Fibroblast of gingiva (primary cell): ENCODE measurements at places on chromosomes 7 and 10.

GRCh38 chr7:30634193-30634626, 39.5 kb downstream of the GARS1 start:
- DNase-seq = no peak

DNA sequence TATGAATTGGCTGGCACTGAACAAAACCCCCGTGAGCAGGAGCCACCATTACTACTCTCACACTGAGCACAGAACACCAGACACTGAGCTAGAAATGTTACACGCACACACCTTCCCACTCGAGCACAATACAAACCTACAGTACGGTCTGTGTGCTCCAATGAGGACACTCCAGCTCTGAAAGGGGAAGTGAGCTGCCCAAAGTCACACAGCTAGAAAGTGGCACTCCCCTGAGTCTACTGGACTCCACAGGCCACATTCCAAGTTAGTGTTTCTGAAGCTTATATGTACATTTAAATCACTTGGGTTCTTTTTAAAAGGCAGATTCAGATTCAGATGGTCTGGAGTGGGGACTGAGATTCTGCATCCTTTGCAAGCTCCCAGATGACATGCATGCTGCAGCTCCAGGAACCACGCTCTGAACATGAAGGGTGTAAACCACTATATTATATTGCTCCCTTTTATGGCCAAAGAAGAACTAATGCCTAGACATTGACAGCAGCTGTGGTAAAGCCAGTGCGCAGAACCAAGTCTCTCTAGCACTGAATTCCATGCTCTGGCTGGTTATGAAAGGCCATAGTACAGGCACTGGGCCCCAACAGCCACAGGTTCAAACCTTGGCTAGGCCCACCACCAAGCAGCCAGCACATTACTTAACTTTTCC, 77.1 kb downstream of the FRMPD2 start:
- DNase-seq = no peak

- DNase-seq = no peak
Observed at GRCh38 chr10:102801496-102801895, 35.7 kb downstream of the CYP17A1 start.

GRCh38 chr10:83929399-83929798, 209.9 kb upstream of the GHITM start:
- no peak for DNase-seq

- no peak for DNase-seq
Observed at GRCh38 chr7:134942690-134943466, 43.4 kb upstream of the AGBL3 start.

DNA sequence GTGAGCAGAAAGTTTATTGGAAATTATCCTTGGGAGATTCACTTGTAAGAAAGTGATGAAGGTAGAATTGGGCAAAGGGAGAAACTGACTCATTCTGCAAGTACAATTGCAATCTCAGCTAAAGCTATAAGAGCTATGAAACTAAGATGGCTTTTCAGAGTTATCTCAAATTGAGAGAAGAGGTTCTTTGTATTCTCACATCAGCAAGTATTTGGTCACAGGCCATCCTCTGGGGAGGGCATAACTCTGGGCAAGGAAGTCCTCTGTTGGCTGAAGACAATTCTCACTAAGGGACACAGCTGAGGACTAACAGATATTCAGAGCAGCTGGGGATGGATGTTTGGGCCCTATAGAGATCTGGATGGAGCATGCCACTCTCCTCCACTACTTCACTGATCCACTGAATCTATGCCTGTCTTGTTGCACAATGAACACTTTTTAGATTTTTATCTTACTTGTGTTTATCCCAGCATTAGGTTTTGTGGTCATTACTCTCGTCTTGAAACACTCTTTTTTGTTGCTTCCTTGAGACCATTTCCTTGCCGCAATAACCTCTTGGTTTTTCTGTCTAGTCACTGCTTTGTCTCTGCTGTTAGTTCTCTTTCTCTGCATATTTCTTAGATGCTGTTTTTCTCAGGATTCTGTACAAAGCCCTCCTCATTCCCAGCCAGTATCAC, 115.1 kb downstream of the GNAI1 start:
- DNase-seq = no peak

GRCh38 chr7:28002638-28003037, 178.0 kb downstream of the JAZF1 start:
- DNase-seq = no peak

DNA sequence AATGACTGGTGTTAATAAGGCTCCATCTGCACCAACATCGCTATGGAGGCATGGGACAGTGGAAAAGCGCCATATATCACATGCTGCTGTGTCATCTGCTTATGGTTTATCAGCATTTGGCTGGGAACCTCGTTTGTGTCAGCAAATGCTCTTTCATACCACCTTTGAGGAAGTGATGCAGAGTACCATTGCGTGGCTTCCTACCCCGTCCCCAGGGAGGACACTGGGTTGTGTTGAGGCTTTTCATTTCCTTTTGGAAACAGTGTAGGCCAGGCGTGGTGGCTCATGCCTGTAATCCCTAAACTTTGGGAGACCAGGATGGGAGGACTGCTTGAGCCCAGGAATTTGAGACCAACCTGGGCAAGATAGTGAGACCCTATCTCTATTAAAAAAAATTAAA, 6.8 kb downstream of the TACR2 start:
- peak; percentile 49 for DNase-seq

DNA sequence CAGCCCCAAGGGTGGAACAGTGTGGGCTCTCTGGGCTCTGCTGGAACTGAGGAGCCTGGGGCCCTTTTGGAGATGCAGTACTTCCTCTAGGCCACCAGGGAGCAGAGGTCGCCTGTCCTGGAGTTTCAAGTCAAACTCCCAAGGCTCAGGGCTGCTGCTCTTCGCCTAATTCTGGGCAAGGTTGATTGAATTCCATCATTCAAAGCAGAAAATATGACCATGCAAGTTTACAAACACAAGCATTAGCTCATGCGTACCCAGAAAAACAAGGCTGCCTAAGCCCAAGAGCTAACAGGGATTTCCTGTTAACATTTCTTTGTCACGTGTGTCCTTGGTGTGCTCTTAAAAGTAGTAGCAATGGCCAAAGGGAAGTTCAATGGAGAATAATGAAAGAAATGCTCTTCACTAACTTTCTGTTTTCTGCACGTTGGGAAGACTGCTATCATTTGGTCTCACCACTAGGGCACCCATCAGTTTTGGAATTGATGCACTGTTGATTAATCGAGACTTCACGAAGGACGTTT, 20.1 kb downstream of the LDB3 start:
- peak; percentile 68 for DNase-seq

GRCh38 chr7:157396316-157397035, 59.7 kb downstream of the DNAJB6 start:
- DNase-seq = no peak

GRCh38 chr7:133795068-133795665, 332.0 kb upstream of the LRGUK start:
- no peak for DNase-seq

DNA sequence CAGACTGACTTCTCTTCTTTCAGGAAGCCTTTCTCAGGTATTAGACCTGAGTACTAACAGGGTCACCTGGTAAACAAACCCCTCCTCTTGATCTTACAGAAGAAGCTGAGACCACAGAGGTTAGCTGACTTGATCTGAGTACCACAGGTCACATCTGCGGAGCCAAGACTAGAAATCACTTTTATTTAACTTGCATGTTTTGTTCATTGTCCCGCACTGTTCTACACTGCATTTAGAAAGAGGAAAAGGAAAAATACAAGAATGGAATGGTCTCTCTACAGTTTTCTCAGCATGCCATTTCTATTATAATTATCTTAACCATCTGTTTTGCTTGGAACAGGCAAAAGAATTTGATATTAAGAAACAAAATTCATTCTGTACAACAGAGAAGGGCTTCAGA, 245.6 kb upstream of the ETV1 start:
- peak; percentile 2 for DNase-seq

DNA sequence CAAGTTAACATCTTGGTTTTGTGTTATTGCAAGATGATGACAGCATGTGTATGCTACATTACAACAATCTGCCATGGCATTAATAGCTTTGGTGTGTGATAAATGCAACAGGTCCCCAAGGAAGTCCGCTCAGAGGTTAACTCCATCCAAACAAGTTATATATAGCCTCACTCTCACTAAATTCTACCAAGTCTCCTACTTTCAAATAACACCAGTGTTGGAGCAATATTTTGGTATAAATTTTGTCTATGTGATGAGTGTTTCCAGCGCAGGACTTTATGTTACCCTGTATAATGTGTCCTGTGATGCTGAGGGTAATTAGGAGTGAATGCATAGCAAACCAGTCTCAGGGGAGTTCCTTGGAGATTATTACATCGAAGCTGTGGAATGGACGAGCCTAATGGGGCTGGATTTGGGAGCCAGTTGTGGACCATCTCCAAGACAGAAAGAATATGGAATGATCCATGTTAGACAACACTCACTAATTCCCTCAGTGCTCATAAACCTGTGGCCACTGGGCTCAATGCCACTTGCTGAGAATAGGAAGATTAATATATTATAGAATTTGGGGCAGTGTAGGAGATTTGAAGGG, 127.6 kb upstream of the CXCL12 start:
- DNase-seq = no peak

GRCh38 chr7:135160858-135161653, 9.5 kb downstream of the CYREN start:
- no peak for DNase-seq

- DNase-seq = peak; percentile 98
Observed at GRCh38 chr10:5945561-5946418, 31.6 kb downstream of the IL15RA start.

GRCh38 chr7:134827436-134827835, 48.0 kb downstream of the CALD1 start:
- no peak for DNase-seq

GRCh38 chr10:12041766-12042408, 722 bp downstream of the UPF2 start:
- DNase-seq = peak; percentile 12

DNA sequence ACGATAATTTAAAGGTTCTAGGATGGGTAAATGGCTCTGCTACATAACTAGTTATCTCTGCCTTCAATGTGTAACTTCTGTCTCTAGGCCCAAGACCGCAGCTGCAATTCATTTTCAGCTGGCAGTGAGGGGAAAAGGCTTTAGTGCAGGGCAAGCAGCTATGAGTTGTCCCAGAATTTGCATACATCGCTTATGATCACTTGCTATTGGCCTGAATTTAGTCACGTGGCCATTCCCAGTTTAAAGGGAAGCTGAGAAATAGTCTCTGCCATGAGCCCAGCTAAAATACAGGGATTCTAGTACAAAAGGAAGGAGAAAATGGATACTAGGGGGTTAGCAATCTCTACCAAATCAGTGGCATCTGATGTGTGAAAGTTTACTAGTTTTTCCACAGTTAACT, 145.8 kb upstream of the IMMP2L start:
- peak; percentile 41 for DNase-seq

GRCh38 chr10:60511477-60512229, 122.0 kb upstream of the ANK3 start:
- DNase-seq = no peak

DNA sequence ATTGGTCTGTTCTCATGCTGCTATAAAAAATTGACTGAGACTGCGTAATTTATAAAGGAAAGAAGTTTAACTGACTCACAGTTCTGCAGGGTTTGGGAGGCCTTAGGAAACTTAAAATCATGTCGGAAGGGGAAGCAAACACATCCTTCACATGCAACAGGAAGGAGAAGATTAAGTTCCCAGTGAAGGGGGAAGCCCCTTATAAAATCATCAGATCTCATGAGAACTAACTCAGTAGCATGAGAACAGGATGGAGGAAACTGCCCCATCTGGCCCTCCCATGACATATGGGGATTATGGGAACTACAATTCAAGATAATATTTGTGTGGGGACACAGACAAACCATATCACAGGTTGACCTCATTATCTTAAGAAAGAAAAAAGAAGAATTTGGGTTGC, 134.5 kb downstream of the PPP1R3A start:
- DNase-seq = no peak

- DNase-seq = no peak
Observed at GRCh38 chr10:118900617-118901016, 128.9 kb upstream of the NANOS1 start.

DNA sequence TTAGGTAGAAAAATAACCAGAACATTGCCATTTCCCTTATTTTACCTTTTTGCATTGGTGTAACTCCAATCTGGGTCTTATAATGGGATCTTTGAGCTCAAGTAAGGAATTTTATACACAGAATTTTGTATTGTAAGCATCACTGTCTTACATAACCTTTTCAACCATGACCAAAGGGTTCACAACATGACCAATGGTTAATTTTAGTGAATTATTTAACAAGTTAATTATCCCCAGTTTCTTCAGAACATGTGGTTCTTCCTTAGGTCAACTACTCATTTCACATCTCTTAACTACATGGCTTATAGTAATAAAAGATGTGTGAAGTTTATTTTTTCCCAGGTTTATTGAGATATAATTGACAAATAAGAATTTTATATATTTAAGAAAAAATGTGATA, 74.2 kb upstream of the RHOBTB1 start:
- DNase-seq = no peak

- no peak for DNase-seq
Observed at GRCh38 chr7:41255716-41256115, 447.2 kb downstream of the INHBA start.

DNA sequence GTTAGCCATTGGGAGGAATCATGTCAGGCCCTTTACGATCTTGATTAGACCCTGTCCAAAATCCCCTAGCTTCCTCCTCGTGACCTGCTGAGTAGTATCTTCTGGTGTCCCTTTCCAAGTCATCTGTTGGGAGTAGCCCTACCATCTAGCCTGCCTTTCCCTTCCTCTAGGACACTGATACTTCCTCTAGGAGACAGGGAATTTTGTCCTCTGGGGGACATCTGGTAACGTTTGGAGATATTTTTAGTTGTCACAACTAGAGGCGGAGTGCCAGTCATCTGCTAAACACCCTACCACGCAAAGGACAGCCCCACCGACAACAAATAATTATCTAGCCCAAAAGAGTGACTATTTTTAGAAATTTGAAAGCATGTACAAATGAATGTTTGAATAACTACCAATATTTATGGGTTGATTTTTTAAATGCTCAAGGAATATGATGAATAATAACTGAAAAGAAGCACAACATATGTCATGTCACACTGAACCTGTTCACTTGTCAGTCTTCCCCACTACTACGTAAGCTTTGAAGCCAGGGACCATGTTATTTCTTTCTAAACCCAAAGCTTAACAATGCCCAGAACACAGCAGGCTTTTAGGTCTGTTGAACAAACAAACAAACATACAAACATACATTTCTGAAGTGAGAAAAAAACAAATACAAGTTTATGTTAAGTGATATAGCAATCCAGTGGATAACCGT, 105.9 kb downstream of the ARHGAP12 start:
- no peak for DNase-seq

DNA sequence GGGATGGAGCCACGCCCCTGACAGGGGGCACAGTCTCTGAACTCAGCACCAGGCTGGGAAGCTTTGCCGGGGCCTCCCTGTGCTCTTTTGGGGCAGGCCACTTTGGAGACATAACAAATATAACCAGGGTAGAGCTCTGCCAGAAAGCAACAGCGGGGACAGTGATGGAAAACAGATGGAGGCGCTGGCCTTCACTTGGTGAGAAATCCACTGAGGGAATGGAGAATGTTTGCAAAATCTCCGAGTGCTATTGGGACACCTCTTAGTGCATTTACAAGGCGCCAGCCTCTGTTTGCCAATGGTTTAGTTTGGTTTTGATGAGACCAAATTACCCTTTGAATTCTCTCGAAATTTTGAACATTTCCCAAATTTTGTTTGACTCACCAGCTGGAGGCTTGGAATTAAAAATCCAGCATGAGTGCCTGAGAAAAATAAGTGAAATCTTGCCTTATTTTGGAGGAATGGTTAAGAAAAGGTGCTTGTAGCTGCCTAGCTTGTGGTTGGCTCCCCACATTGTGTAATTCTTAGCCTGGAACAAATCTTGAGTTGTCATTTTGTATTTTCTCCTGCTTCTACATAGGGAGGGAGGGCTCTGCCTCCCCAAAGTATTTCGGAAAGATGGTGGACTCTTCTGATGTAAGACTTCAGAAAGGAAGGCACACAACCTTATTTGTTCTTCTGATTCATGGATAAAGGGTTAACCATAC, 980.5 kb downstream of the LRMDA start:
- peak; percentile 98 for DNase-seq
